Kidney glomerular epithelial cell (primary cell): ENCODE measurements at places on chromosomes 16 and 17.

GRCh38 chr17:19263641-19264051 lies 26.5 kb downstream of the EPN2 start:
- DNase-seq, result peak; percentile 37

DNA sequence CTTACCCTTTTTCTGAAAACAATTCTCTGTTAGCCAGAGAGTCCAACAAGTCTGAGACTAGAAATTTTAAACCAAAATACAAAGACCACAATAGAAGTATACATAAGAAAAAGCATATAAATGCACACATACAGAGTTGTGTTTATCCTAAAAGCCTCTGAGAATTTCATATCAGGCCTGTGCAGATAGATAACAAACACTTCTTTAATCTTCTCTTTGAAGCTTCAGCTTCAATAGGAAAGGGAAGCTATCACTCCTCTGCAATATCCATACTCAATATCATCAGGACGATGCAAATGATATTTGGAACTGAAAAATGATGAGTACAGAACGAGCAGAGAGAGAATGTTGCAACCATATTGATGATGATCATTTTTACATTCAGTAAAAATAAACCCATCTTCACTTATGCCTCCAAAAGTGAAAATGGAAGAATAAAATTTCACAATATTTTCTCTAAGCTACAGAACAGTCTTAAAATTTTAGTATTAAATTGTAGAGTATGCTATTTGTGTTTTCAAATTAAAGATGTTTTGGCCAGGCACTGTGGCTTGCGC lies 61.6 kb downstream of the SKAP1 start:
- DNase-seq, result no peak

- DNase-seq, result no peak
Observed at GRCh38 chr17:48997103-48997826, at the start of gene IGF2BP1. TSS of gene IGF2BP1 (plus strand) at chr17:48997385. CDS start at chr17:48997746, 361 bp downstream.

DNA sequence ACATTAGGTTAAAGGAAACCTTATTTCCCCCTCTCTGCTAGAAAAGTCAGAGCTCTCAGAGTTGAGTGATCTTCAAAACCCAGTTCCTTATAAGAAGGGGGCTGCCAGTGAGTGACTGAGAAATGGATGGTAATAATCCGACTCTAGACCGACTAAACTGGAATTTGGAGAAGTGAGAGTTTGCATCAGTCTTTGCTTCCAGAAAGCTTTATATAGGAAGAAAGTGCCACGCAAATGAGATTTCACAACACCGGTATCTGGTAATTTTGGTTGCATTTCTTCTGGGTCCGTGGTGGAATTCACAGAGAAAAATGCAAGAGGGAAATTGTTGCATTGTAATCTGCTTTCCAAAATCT lies 271.4 kb downstream of the MAF start:
- no peak for DNase-seq

GRCh38 chr16:4693956-4694641 lies 737 bp downstream of the NUDT16L1 start:
- DNase-seq, result no peak

GRCh38 chr16:52480237-52480636 lies 66.7 kb downstream of the TOX3 start:
- DNase-seq, result no peak

GRCh38 chr16:72664509-72665408 lies 383.2 kb downstream of the ZFHX3 start:
- DNase-seq, result peak; percentile 98

DNA sequence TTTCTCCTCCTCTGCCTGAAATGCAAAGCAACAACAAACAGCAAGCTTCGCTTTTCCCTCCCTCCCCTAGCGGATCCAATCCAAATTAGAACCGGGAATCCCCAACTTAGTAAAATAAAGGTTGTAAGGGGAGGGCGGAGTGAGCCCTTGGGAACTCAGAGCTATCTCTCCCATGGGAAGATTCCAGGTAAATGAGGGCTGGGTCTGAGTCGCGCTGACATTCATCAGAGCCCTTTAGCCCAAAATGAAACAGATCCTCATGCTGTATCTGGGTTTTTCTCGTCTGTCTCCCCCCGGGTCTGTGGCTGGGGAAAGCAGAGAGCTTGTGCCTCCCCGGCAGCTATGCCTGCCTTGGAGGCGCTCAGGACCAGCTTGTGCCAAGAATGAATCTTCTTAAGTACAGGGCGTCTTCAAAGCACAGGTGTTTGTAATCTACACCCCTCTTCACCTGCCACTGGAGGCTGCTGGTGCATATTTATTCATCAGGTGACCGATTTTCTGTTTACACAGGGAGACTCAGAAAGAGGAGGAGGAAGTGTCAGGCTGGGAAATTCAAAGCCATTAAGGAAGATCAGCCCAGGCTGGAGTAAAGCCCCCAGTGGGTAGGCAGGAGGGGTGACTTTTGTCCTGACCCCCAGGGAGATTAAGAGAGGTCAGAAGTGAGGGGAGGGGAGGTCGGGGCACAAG lies 55.0 kb upstream of the GSE1 start:
- DNase-seq, result peak; percentile 1

DNA sequence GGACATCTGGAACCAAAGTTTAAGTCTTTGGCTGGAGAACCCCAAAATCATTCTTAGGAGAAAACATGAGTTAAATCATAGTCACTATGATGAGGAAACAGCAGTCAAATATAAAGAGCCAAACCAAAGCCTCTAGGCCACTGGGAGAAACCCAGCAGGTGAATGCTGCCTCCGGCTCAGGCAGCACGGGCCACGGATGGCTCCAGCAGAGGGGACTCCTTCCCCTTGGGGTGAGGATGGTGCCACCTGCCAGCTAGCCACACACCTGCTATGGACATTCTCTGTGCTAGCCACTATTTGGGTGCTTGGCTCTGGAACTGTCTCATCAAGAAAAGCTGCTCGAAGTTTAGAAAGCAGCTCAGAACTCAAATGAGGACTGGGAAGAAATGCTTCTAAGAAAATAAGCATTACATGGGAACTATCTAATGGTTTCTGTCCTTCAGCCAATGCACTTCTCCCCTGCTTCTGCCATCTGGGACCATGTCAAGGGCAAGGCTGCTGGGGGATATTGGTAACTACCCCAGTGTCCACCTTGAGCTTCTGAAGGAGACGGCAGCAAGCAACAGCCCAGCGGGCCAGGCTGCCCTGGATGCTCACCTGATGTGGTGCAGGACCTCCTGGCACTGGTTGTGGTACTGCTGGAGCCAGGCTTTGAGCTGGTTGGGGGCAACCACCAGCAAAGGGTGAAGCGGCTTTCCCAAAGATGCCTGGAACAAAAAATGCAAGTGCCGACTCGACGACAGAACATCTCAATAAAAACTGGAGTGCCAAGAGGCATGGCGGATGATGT lies 22.5 kb downstream of the ELAC2 start:
- DNase-seq, result no peak

DNA sequence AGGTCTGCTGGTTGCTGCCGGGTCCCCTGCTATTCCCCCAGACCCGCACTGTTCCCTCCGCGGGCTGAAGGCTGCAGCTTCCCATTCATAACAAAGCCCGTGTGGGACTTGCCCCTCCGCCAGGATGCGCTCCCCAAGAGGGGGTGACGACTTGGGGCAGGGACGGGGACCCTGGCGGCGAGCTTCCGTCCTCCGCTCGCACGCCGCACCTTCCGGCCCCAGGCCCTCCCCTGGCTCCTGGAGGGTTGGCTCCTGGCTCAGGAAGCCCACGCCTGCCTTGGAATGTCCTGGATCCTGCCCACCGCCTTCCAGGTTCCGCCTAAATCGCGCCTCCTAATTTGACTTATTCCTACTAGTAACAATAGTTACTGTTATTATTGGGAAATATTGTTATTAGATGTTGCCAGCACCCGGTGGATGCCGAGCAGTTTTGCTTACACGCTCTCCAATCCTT lies 1.1 kb upstream of the TFAP4 start:
- DNase-seq, result peak; percentile 7

DNA sequence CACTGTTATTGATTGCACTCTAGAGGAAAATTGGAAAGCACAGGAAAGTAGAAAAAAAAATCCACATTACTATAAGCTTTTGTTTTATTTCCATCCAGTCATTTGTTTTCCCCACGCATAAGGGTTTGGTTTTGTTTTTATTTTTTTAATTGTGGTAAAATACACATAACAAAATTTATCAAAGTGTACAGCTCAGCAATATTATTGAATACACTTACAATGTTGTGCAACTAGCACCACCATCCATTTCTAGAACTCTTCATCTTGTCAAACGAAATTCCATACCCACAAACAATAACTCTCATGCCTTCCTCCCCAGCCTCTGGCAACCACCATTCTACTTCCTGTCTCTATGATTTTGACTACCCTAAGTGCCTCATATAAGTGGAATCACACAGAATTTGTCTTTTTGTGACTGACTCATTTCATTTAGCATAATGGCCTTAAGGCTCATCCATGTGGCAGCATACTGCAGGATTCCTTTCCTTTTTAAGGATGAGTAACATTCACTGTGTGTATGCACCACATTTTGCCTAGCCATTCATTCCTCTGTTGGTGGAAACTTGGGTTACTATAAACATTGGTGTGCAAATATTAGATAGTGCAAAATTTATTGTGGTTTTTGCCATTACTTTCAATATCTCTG lies 11.1 kb downstream of the SPPL2C start:
- no peak for DNase-seq

DNA sequence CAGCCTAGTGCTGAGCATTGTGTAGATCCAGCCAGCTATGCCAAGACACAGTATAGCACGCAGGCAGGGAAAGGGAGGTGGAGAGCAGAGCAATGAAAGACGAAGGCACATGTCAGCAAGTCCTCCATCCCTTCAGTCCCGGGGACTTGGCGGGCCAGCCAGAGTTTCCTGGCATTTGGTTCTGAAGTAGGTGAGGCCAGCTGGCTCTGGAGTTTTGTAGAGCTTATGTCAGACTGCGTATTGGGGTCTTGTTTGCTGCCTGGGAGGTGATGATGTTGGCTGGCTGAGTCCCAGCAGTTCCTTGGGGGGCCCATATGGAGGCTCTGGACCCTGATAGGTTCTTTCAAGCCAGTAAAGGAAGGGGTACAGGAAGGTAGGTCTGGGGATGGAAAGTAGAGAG lies 55.7 kb upstream of the AKTIP start:
- DNase-seq, result no peak

GRCh38 chr16:89026121-89026612 lies 49.2 kb upstream of the CBFA2T3 start:
- no peak for DNase-seq

- peak; percentile 16 for DNase-seq
Observed at GRCh38 chr17:35666967-35667532, 64.4 kb upstream of the RASL10B start.

DNA sequence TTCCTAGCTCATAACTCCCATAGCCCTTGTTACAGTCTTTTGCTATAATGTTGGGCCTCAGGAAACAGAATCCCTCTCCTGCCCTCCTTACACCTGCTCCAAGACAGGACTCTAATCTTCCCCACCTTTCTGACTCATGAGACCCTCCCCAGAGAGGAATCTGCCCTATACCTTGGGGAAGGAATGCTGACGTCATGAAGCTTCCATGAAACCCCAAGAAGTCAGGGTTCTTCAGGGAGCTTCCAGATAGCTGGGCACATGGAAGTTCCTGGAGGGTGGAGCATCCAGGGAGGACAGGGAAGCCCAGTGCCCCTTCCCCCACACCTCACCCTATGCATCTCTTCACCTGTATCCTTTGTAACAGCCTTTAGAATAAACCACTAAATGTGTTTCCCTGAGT lies 285.7 kb downstream of the SOX9 start:
- DNase-seq, result no peak
